ENCODE measurements at places on chromosomes 13 and 19.

DNA sequence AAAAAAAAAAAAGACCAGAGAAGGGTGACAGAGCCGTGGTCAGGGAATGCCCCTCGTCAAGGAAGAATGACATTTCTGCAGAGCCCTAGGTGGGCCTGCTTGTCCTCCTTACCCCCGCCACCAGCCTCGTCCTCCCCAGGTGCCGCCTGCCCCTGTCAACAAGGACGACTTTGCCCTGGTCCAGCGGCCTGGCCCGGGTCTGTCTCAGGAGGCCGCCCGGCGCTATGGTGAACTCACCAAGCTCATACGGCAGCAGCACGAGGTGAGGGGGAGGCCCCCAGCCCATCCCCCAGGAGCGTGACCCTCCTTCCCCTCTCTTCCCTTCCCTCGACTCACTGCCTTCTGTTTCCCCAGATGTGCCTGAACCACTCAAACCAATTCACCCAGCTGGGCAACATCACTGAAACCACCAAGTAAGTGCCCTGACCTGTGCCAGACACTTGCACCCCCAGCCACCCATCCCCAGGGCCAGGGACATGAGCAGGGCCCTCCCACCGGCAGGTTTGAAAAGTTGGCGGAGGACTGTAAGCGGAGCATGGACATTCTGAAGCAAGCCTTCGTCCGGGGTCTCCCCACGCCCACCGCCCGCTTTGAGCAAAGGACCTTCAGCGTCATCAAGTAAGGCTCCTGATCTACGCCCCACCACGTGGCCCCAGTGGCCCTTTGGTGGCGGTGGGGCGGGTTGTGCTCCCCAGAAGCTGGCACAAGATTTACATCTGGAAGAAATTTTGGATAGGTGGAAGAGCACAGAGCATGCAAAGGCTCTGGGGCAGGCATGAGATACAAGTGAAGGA lies 14.8 kb downstream of the PODNL1 start:
- DNase-seq, result no peak

DNA sequence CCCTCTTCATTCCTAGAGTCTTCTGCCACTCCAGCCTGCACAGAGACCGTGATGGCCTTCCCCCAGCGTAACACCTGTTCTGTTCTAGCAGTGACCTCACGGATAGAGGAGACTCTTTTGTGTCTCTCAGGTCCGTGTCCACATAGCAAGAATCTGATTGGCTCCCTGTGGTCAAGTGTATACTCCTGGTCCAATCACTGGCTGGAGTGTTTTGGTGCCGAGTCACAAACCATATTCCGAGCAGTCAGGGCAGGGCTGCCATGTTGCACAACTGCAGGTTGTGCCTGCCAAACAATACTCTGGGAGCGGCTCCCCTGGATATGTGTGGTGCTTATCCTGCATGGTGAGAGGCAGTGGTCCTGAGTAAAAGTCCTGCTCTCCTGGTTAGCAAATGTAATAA lies 402.4 kb downstream of the KCNRG start:
- DNase-seq, result no peak

- no peak for DNase-seq
These were observed 1214.1 kb downstream of the DIAPH3 start for GRCh38 chr13:58949646-58950045.

DNA sequence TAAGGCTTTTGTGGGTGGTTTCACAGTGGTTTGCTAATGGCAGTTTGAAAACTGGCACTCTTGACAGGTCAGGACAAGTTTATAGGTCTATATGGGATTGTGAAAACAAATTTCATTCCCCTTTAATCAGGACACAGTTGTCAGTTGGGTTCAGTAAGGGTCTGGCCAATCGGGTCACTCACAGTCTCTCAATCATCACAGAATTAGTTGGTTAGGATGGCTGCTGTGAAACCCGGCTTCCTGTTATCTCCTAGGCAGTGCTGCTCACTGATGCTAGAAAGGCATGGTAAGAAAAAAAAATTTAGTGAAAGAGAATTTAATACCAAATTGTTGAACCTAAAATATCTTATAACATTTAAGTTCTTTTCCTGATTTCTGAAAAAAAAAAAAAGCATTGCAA lies 1730.1 kb downstream of the EFNB2 start:
- no peak for DNase-seq

DNA sequence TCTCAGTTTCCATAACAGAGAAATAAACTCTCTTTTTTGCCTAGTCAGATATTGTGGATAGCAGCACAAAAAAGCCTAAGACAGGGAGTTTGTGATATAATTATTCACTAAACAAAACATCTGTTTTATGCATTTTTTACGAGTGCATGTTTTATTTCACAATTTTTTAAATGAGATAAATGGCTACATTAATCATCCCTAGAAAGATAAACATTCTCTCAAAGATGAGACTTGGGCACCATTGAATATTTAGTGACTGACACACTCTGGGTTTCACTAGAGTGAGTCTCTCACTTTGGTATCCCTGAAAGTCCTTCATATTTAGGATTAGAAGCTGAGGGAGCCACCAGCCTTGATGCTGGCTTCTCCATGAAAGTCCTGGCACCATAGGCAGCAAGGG lies 74.3 kb upstream of the LRCH1 start:
- no peak for DNase-seq

DNA sequence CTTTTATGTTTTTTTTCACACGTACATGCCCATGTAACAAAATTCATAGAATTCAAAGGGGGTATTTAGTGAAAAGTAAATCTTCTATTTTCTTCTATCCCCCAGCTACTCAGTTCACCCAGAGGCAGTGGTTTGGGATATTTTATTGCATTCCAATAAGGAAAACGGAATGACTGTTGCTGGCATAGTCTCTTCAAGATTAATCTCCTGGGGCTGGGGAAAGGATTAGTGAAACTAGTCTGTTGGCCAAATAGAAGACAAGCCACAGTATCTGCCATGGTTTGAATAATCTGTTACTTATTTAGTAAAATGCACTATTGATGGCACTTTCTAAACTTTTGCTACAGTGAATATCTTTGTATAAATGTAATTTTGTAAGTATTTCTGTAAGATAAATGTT lies 122.0 kb downstream of the NDFIP2 start:
- no peak for DNase-seq

Measured in NCI-H1048 (cell line).